Stimulated activated CD8-positive, alpha-beta memory T cell treated with anti-CD3 and anti-CD28 coated beads, Interleukin-4, amount 100 ng/mL, for 1 hour (primary cell): ENCODE measurements at places on chromosomes 5 and 9.

DNA sequence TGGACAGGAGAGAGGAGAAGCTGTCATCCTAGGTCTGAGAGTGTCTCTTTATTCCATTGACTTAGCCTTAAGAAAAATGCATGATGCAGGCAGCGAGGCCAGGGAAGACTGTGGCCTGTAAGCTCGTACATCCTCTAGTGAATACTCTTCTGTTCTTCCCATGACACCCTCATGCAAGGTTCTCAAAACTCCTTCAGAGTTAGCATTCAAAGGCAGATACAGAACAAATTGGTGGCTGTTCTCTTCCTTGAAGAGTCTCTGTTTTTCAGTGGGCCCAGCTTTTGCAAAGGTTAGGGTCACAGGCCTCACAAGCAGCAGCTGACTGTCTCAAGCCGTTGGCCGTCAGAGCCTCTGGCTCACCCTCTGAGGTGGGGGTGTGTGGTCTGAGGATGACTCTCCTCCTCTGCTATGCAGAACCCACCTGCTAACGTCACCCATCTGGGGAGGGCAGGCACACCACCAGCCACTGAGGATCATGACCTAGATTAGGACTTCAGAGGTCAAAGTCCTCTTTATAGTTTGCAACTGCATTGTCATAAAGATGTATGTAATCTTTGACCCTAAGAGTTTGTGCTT, 15.1 kb downstream of the ADCY2 start:
- no peak for DNase-seq

- no peak for DNase-seq
Observed at GRCh38 chr9:111013250-111013649, 25.0 kb downstream of the LPAR1 start.

GRCh38 chr5:33691856-33692255, 199.9 kb downstream of the ADAMTS12 start:
- no peak for DNase-seq

DNA sequence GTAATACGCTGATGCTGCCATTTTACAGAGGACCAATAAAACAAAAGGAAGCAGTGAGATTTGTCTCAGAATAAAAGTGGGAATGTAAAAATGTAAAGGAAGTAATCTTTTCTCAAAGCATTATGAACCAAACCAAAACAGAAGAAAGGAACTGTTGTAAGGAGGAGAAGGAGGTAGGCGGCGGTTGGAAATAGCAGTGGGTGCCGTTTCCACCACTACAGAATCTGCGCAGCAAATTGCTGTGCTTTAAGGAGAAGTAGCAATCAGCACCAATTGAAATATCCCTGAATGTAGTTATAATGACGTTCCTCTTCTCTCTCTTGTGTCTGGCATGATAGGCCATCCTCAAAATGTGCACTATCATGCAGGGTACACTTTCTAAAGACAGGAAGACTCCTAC, 455.1 kb upstream of the TLE4 start:
- no peak for DNase-seq

DNA sequence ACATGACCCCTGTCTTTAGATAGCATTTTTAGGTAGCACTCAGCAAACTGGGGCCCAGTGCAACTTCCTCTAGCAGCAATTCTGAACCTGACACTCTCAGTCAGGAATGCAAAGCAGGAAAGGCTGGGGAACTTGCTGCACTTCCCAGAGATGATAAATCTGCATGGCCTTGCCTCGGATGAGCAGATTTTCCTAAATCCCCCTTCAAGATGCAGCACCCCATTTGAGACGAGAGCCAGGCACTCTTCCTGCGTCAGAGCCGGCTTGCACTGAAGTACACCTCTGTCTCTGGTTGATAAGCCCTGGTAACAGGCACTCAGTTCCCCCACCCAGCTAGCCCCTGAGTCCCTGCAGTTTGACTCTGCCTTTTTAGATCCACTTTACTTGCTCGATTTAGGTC, 296.7 kb upstream of the PANK3 start:
- DNase-seq: no peak

GRCh38 chr5:96470785-96471184, 37.7 kb upstream of the PCSK1 start:
- no peak for DNase-seq

DNA sequence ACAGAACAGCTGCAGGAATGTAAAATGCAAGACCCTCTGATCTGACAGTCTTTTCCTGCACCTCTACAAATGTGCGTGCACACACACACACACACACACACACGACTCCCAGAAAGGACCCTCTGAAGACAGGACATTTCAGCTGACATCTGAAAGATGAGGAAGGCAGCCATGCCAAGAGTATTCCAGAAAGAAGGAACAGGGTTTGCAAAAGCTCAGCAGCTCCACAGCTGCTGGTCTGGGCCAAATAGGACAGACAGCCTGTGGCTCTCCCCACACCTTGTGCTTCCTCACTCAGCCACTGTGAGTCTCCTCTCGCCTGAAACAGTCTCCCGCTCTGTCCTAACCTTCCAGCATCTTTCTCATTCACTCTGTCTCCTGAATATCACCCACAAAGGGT, 189.0 kb downstream of the PALM2AKAP2 start:
- no peak for DNase-seq

- DNase-seq: no peak
Observed at GRCh38 chr9:130268521-130269211, 3.1 kb downstream of the HMCN2 start.

DNA sequence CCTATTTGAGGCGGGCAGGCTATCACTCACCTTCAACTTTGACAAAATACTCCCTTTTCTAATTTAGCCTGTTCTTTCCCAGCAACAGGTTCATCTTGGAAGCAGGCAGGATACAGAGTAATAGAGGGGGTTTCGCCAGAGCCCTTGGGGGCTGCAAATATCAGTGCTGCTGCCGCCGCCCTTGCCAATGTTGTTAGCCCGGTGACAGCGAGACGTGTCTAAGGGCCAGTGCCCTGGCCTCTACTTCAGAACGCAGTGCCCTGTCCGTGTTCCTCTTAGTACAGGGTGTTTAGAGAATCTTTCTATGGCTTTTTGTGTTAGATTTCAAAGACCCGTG, 703 bp downstream of the FAM120AOS start:
- DNase-seq: no peak

GRCh38 chr5:152116934-152117333, 192.3 kb upstream of the GLRA1 start:
- no peak for DNase-seq

GRCh38 chr9:15420796-15421195, 1.9 kb upstream of the SNAPC3 start:
- DNase-seq: no peak

DNA sequence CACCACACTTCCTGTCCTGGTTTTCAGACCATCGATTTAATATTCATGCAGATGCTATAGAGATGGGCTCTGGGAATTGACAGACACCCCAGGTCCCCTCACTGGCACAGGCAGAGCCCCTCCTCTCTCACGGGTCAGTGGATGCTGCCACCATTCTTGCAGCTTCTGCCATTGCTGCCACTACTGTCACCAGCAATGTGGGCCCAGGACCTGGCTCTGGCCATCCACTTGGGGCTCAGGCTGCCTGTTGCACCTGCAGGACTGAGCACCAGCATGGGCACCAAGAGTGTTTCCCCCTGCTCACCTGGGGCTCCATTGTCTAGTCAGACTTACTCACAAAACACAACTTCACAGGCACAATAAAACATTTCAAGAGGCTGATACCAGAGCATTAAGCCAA, 479.0 kb upstream of the ZNF608 start:
- no peak for DNase-seq

- no peak for DNase-seq
Observed at GRCh38 chr9:134062461-134063087, 5.3 kb downstream of the BRD3 start.

DNA sequence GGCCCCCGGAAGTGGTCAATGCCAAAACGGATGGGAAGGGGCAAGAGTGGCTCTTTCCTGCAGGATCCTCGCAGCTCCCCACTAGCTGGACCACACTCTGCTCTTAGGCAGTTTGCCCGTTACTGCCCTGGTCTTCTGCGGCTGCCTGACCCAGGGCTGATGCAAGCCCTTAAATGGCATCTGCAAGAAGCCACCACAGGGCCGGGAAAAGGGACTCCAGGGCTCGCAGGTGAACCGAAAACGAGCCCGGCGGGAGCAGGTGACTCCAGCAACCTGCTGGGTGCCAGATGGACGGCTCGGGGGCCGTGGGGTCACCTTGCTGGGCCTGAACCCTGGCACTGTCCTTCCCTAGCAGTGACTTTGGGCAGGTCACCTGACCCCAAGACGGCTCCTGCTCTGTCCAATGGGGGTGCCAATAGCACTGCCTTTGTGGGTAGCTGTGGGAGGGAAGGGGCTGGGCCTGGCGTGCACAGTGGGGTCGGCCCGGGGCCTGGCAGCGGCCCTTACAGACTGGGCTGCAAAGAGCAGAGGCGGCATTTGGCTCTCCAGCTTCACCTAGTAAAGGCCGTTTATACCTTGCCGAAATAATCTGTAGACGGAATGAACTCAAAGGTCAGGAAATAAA, 1.3 kb downstream of the TMEM250 start:
- no peak for DNase-seq

DNA sequence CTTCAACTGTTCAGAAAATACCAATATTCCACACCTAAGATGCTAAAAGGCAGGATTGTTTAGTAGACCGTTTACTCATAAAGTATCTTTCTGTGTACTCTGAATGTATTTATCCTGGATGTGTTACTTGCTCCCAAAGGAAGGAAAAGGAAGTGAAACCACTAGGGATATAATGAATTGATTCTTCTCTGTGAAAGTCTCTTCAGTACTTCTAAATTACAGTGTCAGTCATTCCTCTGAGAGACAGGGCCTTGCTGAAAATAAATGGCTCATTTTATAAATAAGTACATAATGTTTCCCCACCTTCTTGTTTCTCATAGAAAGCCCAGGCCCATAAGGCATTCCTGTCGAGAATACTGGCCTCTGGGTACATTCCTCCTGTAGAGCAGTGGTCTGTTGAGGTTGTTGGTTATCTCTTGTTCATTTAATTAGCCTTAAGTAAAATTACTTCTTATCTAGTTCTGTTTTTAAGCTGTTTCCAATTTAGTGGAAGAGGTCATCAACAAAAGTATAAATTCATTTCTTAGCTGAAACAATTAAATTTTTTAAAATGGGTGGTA, 1.6 kb downstream of the HAPLN1 start:
- DNase-seq: no peak

DNA sequence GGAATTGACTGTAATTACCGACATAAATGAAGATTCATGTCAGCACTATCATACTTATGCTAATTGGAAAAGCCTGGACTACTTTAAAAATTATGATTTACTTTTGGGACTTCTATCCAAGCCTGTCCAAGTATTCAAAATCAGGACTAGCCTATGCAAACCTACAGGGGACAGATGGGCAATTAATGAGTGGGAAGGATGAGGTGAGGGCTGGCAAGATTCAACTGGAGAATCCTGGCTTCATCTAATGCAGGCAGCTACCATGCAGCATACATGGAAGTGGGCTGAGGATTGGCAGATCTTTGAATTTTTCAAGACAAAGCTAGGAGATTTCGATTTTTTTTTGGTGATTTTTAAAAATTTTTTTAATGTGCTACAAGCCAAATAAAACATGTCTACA, 532.6 kb downstream of the CSNK1G3 start:
- DNase-seq: no peak

- no peak for DNase-seq
Observed at GRCh38 chr5:176535101-176535663, 2.0 kb downstream of the RNF44 start.

DNA sequence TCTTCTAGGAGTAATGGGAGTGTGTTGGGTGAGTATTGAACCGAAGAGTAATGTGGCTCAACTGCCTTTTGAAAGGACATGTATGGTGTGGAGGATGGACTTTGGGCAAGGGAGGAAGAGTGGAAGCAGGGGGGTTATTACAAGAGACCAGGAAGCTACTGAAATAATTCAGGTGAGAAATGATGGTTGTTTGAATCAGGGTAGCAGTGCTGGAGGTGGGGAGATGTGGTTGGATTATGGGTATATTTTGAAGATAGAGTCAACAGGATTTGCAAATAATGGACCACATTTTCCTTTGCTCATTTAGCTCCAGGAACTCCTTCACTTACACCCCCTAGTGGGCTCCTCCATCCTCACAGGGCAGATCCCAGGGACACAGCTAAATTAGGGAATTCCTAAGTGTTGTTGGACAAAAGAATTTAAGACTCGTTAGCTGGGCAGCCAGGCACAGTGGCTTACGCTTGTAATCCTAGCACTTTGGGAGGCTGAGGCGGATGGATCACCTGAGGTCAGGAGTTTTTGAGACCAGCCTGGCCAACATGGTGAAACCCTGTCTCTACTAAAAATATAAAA, 1.2 kb upstream of the SLC4A9 start:
- DNase-seq: no peak

DNA sequence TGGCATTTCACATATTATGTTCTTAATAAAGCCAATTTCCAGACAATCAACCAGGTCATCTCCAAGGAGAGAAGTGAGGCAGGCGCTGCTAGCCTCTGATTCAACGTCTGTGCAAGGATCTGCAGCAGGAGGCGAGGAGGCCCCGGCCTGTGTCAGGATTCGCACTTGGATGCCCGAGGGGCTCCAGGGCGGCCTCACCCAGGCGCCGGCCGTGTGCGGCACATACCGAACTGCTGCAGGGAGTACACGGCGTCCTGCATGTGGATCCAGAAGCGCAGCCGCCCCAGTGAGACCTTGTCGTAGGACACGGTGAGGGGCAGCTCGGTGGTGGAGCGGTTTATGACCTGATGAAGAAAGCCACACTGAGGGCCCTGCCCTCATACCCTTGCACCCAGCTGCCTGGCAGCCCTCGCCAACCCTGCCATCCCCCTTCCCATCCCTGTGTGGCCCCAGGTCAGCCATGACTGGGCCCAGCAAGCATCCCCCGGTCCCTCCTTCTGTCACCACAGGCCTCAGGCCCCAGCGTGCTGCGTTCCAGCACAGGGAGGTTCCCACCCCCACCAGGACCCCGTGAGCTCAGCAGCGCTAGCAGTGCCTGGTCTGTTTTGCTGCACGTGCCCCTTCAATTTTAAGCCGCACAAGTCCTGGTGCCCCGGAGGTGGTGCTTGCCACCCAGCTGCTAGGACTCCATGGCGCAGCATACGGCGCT, 9.9 kb downstream of the CLPTM1L start:
- DNase-seq: no peak

DNA sequence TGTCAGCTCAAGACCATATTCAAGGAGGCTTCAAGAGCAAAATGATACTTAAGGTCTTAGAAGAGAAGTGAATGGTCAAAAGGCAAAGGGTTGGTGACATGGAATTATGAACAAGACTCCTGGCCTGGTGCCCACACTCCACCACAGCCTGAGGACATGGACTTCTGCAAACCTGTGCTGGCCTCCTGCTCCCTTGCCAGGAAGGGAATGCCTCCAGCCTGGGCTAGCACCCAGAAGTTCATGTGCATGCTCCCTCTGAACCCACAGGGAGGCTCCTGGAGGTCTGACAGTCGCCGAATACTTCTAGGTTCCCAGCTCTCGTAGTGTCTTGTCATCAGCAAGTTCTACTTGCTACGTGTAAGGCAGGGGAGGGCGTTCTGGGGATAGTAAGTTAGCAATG, 156.7 kb downstream of the FSTL4 start:
- no peak for DNase-seq
